Activated naive CD8-positive, alpha-beta T cell treated with anti-CD3 and anti-CD28 coated beads for 36 hours (primary cell): ENCODE measurements at places on chromosomes 4 and X. TPM values are rescaled to one million over a fixed set of nuclear protein-coding genes. Genes with fewer than 3 reads are reported as not detected.

- no peaks in the 10 kb centered on the region for H3K36me3 ChIP-seq
- H3K4me1 ChIP-seq, result no peaks in the 10 kb centered on the region
- no peak overlapping the region for H3K27ac ChIP-seq
- peaks cover 5% of the 10 kb centered on the region for H3K27me3 ChIP-seq
- DNase-seq, result no peak
These were observed 204.0 kb upstream of the NHS start for GRCh38 chrX:17170973-17171372.

DNA sequence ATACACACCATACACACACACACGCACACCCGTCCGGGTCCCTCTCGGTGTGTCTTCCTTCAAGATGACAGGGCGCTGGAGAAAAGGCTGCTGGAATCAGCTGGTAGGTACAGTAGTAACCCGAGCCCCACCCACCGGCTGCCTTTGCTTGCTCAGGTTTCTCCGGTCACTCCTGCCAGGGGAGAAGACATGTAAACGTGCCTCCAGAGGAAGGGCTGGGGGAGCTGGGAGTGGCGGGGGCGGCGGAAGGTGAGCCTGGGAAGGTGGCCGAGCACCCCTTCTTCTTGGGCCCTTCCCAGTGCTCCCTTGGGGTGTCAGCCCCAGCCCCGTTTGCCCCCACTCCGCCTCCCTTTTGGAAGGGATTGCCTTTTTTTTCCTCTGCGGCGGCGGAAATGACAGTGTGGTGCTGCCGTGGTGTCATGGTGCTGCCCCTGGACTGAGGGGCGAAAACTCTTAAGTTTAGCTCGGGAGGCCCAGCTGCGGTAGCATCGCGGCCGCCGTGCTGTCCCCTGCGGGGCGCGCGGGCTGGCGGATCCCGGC, at the start of gene MID2:
Gene MID2, plus strand, starts transcription at position 169 of the 540 bp plus-strand sequence. CDS start 561 bp downstream, outside the sequence.
- no peaks in the 10 kb centered on the region for H3K27me3 ChIP-seq
- H3K4me1 ChIP-seq, result peaks cover 34% of the 10 kb centered on the region
- no peaks in the 10 kb centered on the region for H3K36me3 ChIP-seq

CTAG2 gene
- 37.2 TPM for total RNA-seq

PPP4R3C gene
- not detected for total RNA-seq

GRCh38 chrX:87583679-87584078, 66.1 kb downstream of the KLHL4 start:
- no peaks in the 10 kb centered on the region for H3K27me3 ChIP-seq
- no peaks in the 10 kb centered on the region for H3K36me3 ChIP-seq
- no peaks in the 10 kb centered on the region for H3K4me1 ChIP-seq
- no peak overlapping the region for H3K4me3 ChIP-seq
- no peak for DNase-seq
- H3K27ac ChIP-seq, result no peak overlapping the region

NONO gene
- total RNA-seq, result 536 TPM
